ENCODE measurements at places on chromosomes 3 and 15. TPM values are rescaled to one million over a fixed set of nuclear protein-coding genes. Genes with fewer than 3 reads are reported as not detected.

GRCh38 chr3:17707813-17708543, 34.5 kb downstream of the TBC1D5 start:
- DNase-seq: no peak

DNA sequence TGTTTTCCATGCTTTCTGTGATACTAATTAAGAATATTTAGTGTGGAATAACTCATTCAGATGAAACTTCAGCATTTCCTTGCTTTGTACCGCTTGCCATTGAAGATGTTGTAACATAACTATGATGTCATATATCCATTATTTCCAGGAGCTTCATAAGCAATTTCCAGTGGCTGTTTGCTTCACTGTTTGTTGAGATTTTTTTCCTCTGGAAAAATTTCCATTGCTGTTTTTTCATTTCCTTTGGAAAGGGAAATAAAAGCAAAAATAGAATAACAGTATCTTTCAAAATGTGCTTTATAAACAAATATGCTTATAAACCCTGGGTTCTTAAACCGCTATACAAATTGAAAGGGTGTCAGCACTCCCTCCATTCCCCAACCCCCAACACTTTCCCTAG, 319.6 kb upstream of the SEMA6D start:
- no peak for DNase-seq

- DNase-seq: no peak
Observed at GRCh38 chr15:91075739-91076138, 24.3 kb upstream of the SV2B start.

The DNASE1L3 gene
- total RNA-seq: not detected

The IL5RA gene
- total RNA-seq: 0.12 TPM

GRCh38 chr3:62951037-62951613, 75.9 kb upstream of the CADPS start:
- DNase-seq: no peak

The UBE2E1 gene
- 87.0 TPM for total RNA-seq

GRCh38 chr15:47587940-47588802, 129.1 kb upstream of the SEMA6D start:
- DNase-seq: no peak

DNA sequence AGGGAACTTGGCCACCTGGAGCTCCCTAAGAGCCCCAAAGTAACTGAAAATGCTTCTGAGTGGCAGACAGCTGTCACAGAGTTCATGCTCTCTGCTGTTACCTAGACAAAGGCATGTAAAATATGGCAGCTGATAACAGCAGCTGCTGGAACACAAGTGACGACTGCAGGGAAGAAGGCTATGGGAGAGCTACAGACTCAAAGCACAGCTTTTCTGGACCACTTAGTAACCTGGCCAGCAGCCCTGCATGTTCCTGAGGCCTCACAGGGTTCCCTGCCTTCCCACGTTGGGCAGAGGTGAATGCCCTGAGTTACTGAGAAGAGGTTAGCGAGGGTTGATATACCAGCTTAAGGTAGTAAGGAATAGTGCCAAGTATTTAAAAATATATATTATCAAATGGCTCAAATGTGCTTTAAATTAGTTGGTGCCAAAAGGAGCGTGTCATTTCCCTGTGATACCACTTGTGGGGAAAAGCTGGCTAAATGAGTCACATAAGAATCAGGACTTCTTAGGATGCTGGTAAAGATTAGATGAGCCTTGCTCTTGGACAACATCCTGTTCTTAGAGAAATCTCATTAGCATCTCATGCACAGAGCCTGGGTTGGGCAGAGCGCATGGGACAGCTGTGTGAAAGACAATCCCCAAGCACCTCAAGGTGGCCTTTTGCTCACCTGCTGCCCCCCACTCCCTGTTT, 76.4 kb upstream of the SCN5A start:
- no peak for DNase-seq

DNA sequence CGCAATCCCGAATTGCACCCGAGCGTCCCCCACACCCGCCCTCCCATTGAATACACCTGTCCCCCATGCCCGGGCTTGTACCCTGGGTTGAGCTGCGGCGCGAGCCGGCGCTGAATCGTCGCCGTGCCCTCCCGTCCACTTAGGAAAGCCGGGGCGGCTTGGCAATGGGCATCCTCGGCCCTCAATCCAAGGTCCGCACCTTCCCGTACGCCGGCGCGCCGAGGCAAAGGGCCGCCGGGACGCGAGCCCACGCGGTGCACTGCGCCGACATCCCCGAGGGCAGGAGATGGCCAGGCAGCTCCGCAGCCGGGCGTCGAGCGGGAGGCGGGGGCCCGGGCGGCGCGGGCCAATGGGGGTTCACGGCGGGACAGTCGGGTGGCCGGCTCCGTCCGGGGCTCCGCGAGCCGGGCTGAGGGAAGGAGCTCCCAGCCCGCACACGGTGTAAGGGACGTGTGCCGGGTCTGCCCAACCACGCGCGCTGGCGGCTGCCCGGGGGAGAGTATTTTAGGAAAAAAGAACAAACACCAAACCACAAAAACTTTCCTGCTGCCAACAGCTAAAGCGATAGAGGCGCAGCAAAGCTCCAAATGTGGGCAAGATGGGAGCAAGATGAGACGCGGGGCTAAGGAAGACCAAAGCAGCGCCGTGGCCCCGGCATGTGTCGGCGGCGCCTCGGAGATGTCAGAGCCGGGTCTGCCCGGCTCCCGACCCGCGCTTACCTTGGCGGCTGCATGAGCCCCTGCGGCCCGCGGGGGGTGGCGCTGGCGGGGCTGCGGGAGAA, 621 bp downstream of the RGMA start:
- peak; percentile 3 for DNase-seq

The STAB1 gene
- total RNA-seq: 0.16 TPM

DNA sequence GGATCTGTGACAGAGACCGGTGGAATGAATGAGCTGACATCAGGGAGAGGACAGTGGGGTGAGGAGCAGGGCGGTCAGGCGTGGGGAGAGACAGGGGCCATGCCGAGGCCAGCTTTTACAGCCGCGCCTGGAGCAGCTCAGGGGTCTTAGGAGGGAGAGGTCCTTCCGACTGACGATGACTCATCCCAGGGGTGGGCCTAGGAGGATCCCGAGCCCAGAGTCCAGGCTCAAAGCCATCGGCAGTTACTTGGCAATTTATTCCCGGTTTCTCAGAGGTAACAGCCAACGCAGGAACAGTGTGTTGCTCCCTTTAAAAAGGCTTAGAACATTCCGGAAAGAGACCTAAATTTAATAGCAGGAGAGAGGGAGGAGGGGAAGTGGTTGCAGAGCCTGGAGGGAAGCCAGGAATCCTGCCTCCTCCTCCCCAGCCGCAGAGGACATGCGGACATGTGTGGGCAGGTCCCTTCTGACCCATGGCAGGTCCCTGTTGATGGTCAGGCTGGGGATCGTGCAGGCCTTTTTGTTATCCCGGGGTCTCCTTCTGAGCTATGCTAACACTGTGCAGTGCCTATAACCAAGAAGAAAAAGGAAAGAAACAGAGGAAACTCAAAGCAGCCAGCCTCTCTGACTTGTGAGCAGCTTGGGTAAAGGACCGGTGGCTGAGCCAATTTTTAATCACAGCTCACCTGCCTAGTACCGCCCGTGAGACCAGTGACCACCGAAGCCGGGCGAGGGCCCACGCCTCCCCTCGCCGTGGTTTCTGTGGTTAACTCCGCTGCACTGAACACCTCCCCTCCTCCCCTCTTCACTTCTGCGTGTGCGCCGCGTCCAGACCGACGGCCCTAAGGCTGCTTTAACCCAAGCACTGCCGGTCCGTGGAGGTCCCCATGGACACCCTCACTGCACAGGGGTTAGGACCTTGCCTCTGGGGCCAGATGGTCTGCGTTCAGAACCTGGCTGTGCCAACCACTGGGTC, 392.4 kb upstream of the PROK2 start:
- no peak for DNase-seq

DNA sequence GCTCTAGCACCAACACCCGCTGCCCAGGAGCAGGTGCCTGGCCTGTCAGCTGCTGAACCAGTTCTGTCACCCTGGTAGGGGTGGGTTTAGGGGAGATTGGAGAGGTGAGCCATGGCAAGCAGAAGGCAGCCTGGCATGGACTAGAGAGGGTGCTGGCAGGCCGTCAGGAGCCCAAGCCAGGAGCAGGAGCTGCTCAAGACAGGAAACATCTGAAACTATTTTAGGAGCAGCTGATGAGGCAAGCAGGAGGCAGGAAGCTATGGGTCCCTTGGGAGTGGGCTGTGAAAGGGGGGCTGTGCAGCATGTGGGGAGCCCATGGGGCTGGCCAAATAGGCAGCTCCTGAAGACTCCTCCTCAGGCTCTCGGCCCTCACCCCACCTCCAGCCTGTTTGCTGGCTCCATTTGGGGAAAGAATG, 2.3 kb downstream of the INKA1 start:
- DNase-seq: no peak

- no peak for DNase-seq
Observed at GRCh38 chr3:170352936-170353335, 4.6 kb upstream of the SKIL start.

The TMIE gene
- total RNA-seq: 0.34 TPM

DNA sequence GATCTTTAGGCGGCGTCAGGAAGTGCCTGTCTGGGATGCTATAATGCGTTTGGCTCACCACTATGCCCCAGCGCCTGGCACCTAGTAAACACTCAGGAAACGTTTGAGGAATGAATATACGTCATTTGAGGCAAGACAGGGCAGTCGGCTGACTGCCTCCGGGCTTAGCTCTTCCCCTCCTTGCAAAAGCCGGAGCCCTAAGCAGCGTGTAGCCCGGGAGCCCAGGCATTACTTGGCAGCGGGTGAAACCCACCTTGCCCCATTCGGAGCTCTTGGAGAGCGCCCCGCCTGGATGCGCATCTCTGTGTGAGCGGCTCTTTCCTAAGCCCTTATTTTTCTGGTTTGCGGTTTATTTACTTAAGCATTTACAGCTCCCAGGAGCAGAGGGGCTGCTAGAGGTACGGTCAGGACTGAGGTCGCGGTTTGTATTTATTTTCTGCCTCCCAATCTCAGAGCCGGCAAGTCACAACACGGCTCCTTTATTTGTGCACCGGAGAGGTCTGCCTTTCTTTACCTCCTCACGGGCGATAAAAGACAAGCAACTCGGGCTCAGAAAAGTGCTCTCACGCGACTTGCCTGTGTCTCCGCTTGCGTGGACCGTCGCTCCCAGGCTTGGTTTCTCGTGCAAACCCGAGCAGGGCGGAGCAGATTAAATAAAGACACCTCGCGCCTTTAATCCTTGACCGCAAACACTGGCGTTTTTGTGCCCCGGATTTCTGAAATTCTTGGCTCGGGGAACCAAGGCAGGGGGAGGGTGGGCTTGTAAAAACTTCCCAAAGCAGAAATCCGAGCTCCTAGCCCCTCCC, 737 bp upstream of the ITPR1 start:
- DNase-seq: peak; percentile 29

The CA12 gene
- total RNA-seq: 0.29 TPM

The CHP1 gene
- 43.5 TPM for total RNA-seq

DNA sequence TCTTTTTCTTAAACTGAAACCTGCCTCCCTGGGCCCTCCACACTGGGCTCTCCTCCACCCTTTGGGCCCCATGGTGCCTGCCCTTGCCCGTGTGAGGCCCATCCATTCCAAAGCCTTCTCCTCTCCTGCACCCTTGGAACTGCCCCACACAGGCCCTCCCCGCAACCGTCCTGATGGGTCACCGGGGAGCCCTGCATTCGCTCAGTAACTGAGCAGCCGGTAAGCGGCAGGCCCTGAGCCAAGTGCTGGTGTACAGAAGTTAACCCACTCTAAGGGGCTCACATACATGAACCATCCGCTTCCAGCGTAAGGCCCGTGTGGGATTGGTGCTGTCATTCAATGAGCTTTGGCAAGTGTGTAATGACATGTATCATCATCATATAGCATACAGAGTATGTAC, 5.4 kb upstream of the LRRC15 start:
- DNase-seq: no peak

GRCh38 chr3:58366699-58367098, 34.0 kb downstream of the PXK start:
- no peak for DNase-seq

GRCh38 chr3:178686826-178687225, 150.6 kb downstream of the KCNMB2 start:
- DNase-seq: no peak

DNA sequence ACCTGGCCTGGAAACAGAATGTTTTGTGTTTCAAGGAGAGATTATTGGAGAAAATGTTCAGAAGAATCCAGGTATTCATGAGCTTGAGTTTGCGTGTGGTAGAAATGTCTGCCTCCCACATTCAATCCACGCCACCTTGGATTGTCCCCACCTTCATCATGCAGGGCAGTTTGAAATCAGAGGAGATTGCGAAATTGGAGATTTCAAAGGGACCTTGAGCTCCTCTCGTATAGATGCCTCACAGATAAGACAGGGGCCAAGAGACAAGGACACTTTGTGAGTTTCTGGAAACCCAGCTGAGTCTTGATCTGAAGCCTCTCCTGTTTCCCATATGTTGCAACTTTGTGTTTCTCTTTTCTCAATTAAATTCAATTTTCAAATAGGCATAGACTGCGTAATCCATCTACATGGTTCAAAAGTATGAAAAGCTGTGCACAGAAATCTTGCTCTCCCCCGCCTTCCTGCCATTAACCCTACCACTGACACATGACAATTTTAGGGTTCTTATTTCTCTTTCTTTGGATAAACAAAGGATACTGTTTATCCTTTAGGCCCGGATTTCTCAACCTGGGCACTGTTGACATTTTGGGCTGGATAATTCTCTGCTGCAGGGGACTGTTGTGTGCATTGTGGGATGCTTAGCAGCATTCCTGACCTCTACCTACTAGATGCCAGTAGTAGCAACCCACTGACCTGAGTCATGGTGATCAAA, 53.8 kb downstream of the CMTM8 start:
- no peak for DNase-seq

The MYLK gene
- total RNA-seq: 0.27 TPM

GRCh38 chr3:38314112-38314763, 32.1 kb downstream of the SLC22A14 start:
- no peak for DNase-seq

DNA sequence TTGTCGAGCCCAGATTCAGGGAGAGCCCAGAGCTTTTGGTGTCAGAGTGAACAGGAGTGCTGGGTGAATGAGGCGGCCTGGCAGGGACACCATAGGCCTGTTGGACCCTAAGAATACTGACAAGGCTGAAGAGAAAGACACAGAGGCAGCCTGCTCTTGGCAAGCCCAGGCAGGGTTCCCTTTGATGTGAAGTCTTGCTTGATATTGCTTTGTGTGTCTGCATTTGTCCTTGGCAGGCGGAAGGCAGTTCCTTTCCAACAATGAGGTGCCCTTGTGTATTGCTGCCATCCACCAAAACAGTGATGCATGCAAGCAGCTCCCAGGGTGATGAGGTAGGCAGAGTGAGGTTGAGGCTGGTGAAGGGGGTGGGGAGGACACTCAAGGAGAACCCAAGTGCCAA, 152.7 kb upstream of the TSC22D2 start:
- no peak for DNase-seq

DNA sequence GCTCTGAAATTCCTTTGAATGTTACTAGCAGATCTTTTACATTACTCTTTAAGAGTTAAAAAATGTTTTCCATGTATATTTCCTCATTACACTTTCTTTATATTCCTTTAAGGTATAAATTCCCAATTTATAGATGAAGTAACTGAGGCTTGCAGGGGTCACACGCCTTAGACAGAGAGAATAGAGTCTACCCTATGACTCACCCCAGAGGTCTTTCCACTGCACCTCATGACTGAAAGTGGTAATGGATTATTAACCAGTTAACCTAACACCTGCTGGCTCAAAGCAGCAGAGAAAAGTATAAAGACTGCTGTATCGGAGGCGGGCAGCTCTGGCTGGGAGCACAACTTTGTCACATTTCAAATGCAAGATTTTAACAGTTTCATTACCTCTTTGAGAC, 37.7 kb downstream of the LDHAL6B start:
- DNase-seq: no peak
